ENCODE measurements at places on chromosomes 11 and 22.

DNA sequence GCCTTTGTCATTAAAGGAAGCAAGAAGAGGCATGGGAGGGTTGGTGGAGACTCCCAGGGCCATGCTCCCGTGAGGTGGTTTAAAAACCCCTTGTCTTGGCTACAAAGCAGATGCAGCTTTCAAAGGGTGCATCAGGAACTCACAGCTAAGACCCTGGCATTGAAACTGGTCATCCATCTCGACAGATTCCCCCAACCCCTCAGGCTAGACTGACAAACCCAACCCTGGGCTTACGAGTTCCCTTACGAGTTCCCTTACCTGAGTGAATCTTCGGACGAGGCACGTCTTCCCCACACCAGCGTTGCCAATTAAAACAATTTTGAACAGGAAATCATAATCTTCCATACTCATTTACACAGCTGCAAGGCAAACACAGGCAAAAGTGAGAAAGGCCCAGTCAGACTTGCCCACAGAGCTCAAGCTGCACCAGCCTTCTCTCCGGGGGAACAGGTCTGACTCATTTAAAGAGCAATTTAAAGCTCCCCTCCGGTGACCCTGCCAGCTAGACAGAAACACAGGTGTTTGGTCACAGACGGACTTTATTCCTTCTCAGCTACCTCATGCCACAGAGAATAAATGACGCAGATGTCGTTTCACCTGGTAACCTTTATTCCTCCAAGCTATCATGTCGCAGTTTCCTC, 74.6 kb downstream of the RAB30 start:
- DNase-seq = no peak

DNA sequence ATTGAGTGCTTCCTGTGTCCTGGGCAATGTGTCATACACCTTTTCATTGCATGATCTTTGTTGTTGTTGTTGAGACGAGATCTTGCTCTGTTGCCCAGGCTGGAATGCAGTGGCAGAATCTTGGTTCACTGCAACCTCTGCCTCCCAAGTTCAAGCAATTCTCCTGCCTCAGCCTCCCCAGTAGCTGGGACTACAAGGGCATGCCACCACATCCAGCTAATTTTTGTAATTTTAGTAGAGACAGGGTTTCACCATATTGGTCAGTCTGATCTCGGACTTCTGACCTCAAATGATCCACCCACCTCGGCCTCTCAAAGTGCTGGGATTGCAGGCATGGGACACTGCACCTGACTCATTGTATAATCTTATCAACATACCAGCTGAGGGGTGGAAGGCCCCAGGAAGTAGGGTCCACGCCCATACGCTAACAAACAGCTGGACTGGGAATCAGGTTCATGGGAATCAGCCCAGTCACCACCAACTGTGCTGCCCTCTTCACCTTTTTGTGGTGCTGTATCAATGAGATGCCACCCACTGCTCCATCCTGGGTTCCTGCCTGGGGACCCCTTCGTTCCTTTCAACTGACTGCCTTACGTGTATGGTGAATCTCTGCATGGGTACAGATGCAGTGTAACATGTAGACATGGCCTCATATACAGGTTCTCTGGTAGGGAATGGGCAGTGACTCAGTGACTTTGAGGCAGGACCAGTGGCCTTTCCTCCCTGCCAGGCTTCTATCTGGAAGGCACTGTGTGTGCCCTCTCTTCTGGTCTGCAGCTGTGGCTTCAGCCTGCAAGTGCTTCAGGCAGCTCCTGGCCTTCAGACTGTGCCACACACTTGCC, 32.5 kb upstream of the YWHAH start:
- no peak for DNase-seq

- DNase-seq = no peak
Measured at GRCh38 chr22:21702700-21703683, 32.6 kb downstream of the YPEL1 start.

GRCh38 chr22:37343348-37343747, 61.0 kb downstream of the CYTH4 start:
- no peak for DNase-seq

DNA sequence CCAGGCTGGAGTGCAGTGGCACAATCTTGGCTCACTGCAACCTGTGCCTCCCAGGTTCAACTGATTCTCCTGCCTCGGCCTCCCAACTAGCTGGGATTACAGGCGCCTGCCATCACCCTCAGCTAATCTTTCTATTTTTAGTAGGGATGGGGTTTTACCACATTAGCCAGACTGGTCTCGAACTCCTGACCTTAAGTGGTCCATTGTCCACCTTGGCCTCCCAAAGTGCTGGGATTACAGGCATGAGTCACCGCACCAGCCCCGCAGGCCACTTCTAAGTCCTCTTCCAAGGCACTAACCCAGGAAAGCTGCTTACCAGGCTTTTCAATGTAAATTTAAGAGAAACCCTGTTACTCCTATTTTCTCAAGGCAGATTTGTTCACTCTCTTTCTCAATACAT, 50.4 kb downstream of the DENND5A start:
- no peak for DNase-seq

GRCh38 chr11:79076526-79077115, 364.2 kb downstream of the TENM4 start:
- no peak for DNase-seq

DNA sequence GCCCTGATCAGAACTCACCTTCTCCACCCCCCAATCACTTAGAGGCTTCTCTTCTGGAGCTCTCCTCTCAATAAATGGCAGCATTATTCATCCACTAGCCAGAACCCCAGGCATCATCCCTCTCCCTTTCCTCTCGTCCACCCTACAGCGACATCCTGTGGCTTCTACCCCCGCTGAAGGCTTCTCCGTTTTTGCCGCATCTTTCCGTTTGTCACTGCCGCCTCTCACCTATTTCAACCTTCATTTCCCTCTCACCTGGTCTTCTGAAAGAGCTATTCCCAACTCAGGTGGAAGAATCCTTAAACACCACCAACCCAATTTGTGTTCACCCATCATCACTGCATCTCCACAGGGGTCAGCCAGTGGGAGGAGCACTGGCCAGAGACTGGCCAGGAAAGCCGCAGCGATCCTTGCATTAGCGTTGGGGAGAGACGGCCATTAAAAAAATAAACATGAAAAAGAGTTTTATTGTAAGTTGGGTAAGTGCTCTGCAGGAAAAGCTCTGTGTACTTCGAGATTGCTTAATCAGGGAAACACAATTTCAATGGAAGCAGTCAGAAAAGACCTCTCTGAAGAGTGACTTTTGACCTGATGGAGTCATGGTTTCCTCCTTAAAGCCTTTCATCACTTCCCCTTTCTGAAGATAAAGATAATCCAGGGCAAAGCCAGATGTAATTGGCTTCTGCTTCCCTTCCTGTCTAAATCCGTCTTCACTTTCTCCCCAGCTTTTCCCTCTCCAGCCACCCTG, 36.7 kb downstream of the SPATA19 start:
- no peak for DNase-seq

DNA sequence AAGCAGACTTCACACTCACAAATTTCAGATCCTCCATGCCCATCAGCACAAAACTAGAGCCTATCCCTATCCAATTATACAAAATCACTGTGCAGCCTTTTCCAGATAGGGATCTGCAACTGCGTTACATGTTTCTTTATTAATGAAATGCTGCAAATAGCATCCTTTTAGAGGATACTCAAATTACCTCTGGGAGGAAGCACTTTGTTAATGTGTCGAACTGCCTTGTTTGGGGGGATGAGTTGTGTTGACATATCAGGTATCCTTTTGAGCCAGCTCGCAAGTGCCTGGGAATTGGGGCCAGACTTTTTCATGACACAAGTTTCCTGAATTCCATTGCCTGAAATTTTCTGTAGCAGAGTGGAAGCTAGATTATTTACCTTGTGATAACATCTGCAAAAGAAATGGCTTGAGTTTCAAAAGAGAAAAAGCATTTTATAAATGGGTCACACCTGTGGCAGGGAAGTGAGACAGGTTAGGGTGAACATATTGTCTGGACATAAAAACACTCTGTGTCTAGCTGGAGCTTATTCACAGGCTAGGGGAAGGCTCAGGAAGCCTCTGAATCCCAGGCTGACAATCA, 299.1 kb upstream of the MTNR1B start:
- no peak for DNase-seq

DNA sequence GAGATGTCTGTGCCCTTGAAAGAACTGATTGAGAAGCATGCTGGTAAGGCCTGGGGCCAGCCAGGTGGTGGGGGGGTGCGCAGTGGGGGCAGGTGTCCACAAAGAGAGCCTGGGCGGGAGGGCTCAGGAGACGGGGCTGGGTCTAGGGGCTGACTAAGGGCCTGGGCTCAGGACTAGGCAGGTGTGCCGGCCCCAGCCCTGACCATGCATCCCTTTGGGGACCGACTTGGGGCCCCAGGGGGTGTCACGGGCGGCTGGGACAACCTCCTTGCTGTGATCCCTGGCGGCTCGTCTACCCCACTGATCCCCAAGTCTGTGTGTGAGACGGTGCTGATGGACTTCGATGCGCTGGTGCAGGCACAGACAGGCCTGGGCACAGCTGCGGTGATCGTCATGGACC, 4.4 kb downstream of the NDUFV1 start:
- no peak for DNase-seq
